ENCODE measurements at places on chromosomes 2 and 18. TPM values are rescaled to one million over a fixed set of nuclear protein-coding genes. Genes with fewer than 3 reads are reported as not detected.
A peak's percentile ranks its signal among the peaks of the same experiment; 100 is the strongest.

CD8A gene
- 17.7 TPM for total RNA-seq

ARHGEF4 gene
- 9.6 TPM for total RNA-seq

BMP10 gene
- total RNA-seq = not detected

GRCh38 chr2:25650256-25650655 lies 23.1 kb downstream of the DTNB start:
- H3K4me3 ChIP-seq = no peak overlapping the region
- H3K27ac ChIP-seq = no peak overlapping the region
- no peaks in the 10 kb centered on the region for H3K36me3 ChIP-seq
- no peak for DNase-seq

GRCh38 chr2:37300578-37300977 lies 24.1 kb downstream of the PRKD3 start:
- H3K27me3 ChIP-seq = no peaks in the 10 kb centered on the region
- no peaks in the 10 kb centered on the region for H3K4me1 ChIP-seq
- no peak overlapping the region for H3K27ac ChIP-seq
- no peaks in the 10 kb centered on the region for H3K36me3 ChIP-seq
- DNase-seq = no peak

GRCh38 chr2:29080886-29081743 lies 6.8 kb upstream of the PCARE start:
- H3K36me3 ChIP-seq = no peaks in the 10 kb centered on the region
- H3K4me3 ChIP-seq = no peak overlapping the region
- H3K4me1 ChIP-seq = no peaks in the 10 kb centered on the region
- no peak overlapping the region for H3K27ac ChIP-seq
- H3K27me3 ChIP-seq = no peaks in the 10 kb centered on the region

GRCh38 chr18:58992301-58993231 lies 127.9 kb downstream of the ZNF532 start:
- H3K36me3 ChIP-seq = no peaks in the 10 kb centered on the region
- DNase-seq = no peak
- H3K27ac ChIP-seq = peak overlapping the region; percentile 93
- H3K4me1 ChIP-seq = peaks cover 19% of the 10 kb centered on the region

Measured in ascending aorta (tissue), 2 donors.